ENCODE measurements at places on chromosomes 11 and 22.

- DNase-seq, result no peak
Measured at GRCh38 chr22:47177334-47177815, 414.9 kb downstream of the TBC1D22A start.

- DNase-seq, result no peak
Measured at GRCh38 chr11:2780850-2781407, 81.1 kb upstream of the KCNQ1OT1 start.

- no peak for DNase-seq
Measured at GRCh38 chr11:97764605-97765004, 1256.1 kb upstream of the CNTN5 start.

DNA sequence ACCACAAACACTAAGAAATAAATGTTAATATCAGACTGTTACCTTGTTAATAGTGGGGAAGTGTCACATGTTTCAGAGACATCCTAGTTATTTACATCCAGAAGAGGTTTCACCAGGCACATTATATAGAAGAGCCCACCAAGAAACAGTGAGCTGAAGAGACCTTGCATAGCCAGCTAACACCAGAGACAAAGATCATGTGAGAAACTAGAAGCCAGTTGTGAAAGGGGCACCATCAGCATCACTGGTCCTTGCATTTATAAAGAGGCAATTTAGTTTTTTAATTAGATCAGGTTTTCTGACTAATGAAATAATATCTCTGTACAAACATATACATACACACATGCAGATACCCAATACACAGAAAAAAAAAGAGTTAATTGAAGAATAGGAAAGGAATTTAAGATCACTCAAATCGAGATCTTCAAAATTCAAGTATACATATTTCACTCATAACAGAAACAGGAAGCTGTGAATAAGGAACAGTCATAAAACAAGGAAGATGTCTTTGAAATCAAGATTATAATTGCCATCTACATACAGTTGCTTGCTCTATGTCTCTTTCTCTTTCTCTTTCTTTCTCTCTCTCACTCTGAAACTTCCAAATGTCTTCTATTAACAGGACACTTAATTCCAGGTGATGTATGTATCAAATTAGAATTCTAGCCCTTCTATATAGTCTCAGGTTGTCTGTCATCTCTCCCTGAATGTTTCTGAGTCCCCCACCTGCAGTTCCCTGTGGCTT lies 348.7 kb downstream of the ETS1 start:
- DNase-seq, result no peak

- DNase-seq, result no peak
Measured at GRCh38 chr22:31127181-31127772, 4.5 kb downstream of the INPP5J start.

- no peak for DNase-seq
Measured at GRCh38 chr11:112222303-112222702, 3.9 kb upstream of the PTS start.

DNA sequence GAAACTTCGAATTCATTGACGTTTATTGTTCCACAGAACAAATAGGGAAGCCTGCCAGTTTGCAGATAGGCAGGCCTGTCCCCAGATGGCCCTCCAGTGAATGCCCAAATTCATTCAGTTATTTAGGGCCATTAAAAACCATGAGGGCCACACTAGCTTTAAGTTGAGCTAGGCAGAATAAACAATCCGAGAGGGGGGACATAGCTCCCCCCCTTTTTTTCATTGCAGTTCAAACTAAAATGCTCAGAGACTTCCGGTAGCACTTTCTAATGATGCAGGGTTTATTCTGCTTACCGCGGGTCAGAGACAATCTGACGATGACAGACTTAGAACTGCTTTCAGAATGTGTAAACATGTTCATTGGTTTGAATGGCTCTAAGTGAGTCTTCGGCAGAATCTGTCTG lies 72.0 kb downstream of the ZBTB16 start:
- DNase-seq, result no peak

GRCh38 chr11:72704028-72704782 lies 30.0 kb upstream of the PDE2A start:
- no peak for DNase-seq

DNA sequence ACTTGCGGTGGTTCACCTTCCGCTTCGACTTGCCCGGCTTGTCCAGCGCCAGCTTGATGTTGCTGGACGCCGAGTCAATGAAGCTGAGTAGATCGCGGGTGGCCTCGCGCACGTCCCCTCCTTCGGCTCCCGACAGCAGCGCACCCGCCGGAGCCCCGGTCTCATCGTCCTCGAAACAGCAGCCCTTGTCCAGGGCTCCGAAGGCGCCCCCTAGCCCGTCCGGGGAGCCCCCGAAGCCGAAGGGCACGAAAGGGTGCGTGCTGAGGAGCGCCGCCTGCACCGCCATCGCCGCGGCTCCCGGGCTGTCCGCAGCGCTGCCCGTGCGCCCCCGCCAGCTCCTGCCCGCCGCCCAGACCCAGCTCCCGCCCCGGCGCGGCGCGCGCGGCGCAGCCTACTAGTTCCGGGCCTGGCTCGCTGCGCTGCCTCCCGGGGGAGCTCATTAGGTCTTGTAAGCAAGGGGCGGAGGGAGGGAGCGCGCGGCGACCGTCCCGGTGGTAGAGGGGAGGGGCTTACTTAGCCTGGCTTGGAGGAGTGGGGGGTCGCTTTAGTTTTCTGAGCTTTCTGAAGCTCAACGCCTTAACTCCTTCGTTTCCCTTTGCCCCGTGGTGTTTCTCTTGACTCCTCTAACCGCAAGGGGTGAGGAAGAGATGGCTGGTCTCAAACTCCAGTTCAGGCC lies at the start of gene FAM181B:
TSS of gene FAM181B (minus strand) at position 421 of the 676 bp plus-strand sequence. CDS start at position 286, 135 bp downstream.
- no peak for DNase-seq

DNA sequence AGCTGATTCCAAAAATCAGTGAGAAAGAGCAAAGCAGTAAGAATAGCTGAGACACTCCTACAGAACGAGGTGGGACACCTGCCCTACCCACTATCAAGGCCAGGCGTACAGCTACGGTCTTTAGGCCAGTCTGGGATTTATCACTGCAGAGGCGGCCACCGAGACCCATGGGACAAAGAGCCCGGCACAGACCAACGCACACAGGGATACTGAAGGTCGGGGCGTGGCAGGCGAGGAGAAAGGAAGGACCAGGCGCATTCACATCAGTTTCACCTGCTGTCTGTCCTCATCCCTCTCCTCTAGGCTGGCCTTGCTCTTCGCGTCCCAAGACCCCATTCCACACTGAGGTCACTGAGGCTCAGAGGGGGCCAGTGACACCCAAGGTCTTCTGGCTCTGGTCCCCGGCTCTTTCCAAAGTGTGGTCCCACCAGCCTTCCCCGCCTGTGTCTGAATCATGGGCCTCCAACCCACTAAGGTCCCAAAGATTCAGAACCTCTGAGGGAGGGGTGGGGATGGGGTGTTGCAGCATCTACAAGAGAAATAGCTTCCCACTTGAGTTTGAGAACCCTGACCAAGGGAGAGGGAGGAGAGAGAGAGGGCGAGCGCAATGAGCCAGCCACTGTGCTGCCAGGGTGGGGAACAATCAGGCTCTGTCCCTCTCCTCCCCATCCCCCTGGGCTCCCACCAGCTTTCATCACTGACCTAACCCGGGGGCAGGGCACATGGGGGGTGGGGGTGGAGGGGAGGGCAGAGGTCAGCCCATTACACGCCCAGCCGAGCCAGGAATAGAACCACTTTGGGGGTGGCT lies 7.2 kb upstream of the PICK1 start:
- DNase-seq, result no peak

DNA sequence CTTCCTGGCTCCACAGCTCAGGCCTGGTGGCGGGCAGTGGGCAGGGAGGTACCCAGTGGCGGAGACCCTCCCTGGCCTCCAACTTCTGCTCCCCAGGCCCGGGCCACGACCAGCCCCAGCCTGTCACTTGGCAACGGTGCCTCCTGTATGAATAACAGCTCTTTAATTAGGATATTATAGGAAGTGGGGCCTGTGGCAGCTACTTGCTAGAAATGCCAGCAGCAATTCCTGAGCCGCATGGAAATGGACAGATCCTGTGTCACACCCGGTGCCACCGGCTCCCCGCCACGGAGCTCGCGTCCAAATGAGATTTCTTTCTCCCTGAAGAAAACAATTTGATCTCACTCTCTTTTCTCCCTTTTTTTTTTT lies 104.5 kb downstream of the CHST1 start:
- no peak for DNase-seq

GRCh38 chr22:50473088-50473487 lies 1.7 kb downstream of the SBF1 start:
- peak; percentile 28 for DNase-seq

DNA sequence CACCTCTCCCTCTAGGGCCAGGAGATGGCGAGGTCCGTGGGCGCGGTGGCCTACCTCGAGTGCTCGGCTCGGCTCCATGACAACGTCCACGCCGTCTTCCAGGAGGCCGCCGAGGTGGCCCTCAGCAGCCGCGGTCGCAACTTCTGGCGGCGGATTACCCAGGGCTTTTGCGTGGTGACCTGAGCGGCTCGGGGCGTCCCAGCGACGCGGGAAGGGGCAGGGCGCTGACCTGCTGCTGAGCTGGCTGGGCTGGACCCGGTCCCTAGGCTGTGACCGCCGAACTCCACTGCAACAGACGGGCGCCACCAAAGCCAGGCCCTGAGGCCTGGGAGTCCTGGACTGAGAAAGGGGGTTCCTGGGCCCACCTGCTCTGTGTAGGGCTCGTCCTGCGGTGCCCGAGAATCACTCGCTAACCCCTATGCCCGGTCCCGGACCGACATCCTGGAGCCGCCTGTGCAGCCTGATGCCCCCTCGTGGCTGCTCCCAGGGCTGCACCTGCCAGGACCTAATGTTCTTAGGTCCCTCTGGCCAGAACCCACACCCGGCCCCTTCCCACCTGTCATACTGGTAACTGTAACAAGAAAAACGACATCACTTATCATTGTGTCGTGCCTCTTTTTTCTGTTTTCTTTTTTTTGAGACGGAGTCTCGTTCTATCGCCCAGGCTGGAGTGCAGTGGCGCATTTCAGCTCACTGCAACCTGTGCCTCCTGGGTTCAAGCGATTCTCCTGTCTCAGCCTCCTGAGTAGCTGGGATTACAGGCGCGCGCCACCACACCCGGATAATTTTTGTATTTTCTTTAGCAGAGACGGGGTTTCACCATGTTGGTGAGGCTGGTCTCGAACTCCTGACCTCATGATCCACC lies 15.0 kb downstream of the RHOD start:
- DNase-seq, result peak; percentile 29

- DNase-seq, result no peak
Measured at GRCh38 chr22:37557321-37558001, 2.8 kb upstream of the CDC42EP1 start.

DNA sequence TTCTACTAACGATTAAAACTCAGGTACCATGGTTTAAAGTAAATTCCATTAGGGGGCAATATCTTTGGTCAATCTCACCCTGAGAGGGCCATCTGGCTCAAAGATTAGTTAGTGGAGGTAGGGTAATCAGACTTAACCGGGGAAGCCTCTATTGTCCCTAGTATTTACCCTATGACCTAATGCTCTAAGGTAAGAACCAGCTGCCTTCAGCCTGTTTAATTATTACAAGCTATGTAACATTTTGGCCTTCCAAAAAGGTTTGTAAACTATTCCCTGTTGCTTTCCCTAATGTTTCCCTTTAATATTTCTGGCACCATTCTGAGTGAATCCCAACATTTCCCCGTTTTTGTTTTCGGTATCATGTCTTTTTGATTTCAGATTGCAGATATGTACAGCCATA lies 15.1 kb upstream of the GLYATL1 start:
- DNase-seq, result no peak

DNA sequence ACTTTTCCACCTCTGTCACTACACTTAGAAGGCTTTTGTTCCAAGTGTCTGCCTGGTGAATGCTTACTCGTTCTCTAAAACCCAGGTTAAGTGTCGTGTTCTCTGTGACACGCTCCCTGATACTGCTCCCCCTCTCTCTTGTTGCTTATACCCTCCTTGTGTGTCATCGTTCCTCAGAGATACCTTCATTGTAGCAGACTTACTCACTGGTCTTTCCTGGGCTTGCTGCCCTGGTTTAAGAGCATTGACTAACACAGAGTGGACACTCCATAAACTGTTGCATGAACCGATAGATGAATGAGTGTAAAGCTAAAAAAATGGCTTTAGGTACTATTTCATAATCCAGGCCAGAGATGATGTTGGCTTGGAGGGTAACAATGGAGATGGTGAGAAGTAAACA lies 171.3 kb downstream of the GRIK4 start:
- no peak for DNase-seq

GRCh38 chr11:72553706-72554105 lies 119.4 kb upstream of the CLPB start:
- DNase-seq, result no peak

DNA sequence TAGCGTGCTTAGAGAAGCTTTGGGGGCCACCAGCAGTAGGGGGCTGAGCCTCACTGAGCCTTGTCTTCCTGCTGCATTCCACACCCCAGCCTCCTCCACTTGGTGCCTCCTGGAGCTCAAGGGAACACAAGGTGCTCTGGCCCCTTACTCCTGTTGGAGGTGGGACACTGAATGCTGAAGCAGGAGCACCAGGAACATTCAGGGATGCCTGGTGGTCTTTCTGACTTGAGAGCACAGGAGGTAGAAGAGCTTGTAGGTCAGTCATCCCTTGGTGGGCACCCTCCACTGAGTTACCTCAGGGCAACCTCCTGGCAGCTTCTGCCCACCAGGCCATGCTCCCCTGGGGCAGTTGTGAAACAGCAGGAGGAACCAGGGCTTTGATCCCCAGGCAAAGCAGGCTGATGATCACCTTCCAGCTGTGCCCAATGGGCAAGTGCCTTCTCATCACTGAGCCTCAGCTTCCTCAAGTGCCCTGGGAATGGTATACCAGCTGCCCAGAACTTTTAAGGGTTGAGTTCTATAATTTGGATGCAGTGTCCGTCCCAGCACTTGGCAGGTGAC lies 50.1 kb downstream of the CABIN1 start:
- DNase-seq, result no peak

GRCh38 chr22:29821291-29822016 lies 16.6 kb downstream of the ASCC2 start:
- no peak for DNase-seq

DNA sequence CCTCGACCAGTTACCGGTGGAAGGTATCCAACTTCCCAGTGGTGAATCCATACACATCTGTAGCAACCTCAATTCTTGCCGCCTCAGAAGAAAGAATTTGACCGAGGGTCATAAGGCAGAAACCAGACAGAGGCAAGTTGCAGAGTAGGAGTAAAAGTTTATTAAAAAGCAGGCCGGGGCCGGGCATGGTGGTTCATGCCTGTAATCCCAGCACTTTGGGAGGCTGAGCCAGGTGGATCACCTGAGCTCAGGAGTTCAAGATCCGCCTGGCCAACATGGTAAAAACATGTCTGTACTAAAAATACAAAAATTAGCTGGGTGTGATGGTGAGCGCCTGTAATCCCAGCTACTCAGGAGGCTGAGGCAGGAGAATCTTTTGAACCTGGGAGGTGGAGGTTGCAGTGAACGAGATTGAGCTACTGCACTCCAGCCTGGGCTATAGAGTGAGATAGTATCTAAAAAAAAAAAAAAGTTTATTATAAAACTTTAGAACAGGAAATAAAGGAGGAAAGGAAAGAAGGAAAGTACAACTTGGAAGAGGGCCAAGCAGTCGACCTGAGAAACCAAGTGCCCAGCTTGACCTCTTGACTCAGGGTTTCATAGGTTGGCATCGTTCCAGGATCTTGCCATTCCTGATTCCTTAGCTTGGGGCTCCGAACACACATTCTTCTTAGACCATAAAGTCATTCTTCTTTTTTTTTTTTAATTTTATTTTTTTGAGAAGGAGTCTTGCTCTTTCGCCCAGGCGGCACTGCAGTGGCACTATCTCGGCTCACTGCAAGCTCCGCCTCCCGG lies 27.8 kb downstream of the RGL4 start:
- DNase-seq, result no peak
